ENCODE measurements at places on chromosomes 1 and 21.
A peak's percentile ranks its signal among the peaks of the same experiment; 100 is the strongest.

- DNase-seq: no peak
Observed at GRCh38 chr1:118244194-118244593, 59.2 kb upstream of the SPAG17 start.

- DNase-seq: peak; percentile 75
Observed at GRCh38 chr1:60281360-60281932, 207.9 kb upstream of the C1orf87 start.

DNA sequence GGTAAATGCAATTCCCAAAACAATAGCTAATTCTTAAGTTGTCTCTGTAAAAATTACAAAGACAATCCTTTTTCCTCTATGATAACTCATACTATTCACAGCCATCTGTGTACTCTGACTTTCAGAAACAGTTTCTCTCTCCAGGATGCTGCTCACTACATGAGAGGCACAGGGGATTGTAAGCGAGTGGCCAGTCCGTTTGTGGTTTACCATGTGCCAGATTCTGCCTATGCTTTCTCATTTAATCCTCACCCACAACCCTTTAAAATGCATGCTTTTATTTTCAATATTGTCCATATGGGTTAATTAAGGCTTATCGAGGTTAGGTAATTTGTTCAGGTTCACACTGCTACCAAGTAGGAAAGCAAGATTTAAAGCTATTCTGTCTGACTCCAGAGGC lies 23.0 kb downstream of the RGS1 start:
- no peak for DNase-seq

DNA sequence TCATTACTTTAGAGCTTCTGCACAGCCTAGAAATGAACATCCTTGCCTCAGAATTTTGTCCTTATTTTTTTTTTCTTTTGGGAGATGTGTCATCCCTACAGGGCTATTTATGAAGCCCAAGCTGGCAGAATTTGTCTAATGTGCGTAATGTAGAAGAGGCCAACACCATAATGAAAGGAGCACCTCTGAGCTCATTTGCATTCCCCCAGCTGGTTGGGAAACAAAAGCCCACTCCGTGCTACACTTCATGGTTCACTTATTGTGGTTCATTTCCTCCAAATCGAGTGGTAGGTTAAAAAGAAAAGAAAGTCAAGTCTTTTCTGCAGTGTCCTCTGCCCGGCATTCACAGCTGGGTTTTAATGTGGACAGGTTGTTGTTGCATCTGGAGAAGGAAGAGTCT lies 73.5 kb downstream of the KAZN start:
- DNase-seq: no peak

DNA sequence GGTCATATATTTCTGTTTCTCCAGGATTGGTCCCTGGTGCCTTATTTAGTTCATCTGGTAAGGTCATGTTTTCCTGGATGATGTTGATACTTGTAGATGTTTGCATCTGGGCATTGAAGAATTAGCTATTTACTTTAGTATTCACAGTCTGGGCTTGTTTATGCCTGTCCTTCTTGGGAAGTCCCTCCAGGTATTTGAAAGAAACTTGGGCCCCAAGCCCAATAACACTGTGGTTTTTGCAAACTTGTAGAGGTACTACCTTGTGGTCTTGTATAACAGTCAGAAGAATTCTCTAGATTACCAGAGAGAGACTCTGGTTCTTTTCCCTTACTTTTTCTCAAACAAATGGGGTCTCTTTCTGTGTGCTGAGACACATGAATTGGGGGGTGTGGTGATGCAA lies 251.4 kb upstream of the B3GALT2 start:
- DNase-seq: no peak

DNA sequence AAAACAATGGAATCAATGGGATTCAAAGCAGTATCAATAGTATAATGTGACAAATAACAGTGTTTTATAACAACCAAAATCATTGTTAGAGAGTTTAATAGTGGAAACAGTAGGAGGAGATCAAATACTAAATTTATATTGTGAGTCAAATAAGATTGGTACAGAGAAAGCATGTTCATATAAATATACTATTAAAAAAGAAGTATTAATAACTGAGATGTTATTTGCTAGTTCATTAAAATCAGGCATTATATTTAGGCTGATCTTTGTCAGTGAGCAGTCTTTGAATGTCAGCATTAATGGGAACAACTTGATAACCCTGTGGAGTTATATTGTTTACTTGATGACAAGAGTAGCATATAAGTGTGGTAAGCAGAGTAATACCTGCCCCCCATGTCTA lies 30.6 kb downstream of the PRKAA2 start:
- DNase-seq: no peak

DNA sequence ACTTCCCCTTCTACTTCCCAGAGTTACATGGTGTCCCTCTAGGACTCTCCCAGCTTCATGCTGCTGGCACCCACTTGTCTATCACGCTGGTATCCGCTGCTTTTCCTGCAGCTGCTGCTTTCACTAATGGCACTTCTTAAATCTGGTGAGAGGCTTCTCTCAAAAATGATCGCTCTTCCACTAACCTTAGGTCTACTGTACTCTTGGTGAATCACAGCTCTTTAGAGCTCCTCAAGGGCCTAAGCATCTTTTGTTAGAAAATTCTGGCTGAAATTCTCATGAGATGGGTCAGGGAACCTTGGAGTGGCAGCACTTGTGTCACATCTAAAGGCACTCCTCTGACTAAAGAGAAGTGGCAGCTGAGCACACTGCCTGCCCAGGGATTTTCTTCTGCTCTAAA lies 32.1 kb downstream of the ZMYND12 start:
- DNase-seq: no peak

- no peak for DNase-seq
Observed at GRCh38 chr21:41965461-41966013, 11.7 kb upstream of the C2CD2 start.

DNA sequence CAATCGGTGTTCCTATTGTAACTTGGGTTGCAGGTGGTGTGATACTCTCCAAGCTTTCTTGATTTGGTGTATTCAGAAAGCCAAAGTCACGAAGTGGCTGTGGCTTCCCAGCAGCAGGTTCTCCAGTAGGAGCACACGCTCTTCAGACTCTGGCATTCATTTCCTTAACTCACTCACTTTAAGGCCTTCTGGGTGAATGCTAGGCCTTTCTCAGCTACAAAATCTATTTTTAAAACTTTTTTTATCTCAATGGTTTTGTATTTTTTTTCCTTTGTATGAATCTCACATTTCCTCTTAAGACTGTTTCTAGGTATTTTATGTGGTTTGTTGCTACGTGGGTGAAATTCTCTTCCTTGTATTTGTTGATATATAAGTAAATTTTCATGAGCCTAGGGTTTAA lies 22.9 kb upstream of the PKN2 start:
- DNase-seq: no peak

DNA sequence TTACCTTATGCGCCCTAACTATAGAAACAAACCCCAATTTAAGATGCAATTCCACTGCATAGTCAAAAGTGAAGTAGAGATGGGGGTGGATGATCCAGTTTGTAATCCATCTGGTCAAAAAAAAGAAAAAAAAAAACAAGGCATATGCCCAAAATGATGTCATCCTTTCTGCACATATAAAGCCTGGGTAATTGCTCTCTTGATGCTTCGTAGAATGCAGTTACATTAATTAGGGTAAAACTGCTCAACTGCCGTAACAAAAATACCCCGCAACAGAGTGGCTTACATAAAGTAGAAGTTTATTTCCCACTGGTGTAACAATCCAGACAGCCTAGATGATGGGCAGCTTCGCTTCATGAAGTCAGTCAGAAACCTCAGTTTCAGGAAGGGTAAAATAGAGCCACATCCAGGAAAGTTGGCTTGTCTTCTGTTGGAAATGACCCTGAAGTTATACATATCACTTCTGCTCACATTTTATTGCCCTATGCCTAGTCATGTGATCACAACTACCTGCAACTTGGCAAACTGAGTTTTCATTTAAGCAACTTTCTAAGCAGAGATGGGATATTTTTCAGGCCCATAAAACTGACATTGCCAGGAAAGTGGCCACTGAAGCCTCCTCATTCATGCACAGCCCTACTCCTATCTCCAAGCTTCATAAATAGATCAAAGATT lies 221.7 kb downstream of the C1orf94 start:
- DNase-seq: no peak

- no peak for DNase-seq
Observed at GRCh38 chr1:201637282-201638079, 98.6 kb downstream of the NAV1 start.

DNA sequence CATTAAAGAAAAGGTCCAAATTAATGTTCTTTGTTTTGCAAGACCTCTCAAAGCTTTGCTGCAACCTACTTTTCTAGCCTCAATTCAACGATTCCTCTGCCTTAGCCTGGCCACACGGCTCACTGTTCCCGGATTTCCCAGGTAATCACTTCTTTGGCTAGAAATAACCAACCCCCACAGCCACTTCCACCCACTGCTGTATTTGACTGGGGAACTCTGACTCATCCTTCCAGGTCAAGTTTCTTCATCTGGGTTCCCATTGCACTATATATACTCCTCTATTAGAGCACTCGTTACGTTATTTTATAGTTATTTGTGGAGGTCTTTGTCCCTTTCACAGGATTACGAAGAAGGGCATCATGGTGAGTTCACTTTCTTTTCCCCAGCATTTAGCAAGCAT lies 185.9 kb downstream of the CACNA1E start:
- no peak for DNase-seq

- no peak for DNase-seq
Observed at GRCh38 chr1:23424293-23425192, at the start of gene TCEA3. TSS of gene TCEA3 (minus strand) at chr1:23424748. CDS start at chr1:23424633, 115 bp downstream.

DNA sequence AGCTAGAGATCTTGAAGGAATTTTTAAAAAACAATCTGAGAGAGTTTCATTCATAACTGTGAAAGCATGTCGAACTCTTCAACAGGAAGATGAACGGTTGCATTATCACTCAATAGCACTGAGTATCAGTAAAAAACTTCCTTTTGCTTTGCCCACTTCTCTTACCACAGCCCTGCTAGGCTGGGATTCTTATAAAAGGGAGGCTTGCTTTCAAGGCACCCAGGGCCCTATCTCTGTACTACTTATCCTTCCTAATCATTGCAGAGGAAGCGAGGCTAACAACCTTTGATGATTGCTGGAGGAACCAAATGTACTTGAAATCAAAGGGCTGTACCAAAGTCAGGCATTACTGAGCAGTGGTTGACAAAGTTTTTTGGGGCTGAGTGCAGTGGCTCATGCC lies 71.2 kb downstream of the SNRPE start:
- DNase-seq: no peak

- DNase-seq: no peak
Observed at GRCh38 chr1:181089676-181090544, 1.4 kb downstream of the IER5 start.

DNA sequence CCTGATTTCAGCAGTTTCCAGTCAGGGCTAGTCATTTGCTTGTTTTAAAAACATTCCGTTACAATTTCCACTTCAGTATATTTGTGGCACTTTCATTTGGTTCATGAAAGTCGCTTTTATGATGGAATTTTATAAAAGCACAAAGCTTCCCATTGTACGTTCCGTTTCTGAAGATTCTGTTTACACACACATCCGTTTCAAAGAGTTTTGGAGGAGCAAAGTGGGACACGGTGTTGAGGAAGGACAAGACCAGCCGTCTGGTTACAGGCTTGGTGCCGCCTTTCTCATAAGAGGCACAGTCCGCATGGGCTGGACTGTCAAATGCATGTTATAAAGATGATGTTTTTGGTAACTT lies 60.3 kb downstream of the FAAP20 start:
- no peak for DNase-seq

DNA sequence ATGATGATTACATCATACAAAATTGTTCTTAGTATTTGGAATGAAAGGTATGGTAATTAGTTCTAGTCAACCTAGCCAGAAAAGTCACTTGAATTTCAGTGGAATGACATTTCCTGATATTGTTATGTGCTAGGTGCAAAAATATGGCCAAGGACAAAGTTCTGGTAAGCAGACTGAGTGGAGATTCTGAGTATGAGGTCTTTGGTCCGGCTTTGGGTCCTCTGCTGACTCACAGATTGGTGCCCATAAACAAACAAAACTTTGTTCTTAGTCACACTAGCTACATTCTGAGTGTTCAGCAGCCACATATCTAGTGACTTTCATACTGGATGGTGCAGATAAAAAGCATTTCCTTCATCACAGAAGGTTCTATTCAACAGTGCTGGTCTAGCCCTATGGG lies 206.1 kb downstream of the ZNF648 start:
- DNase-seq: no peak

GRCh38 chr1:55604749-55605148 lies 389.6 kb upstream of the USP24 start:
- DNase-seq: no peak

DNA sequence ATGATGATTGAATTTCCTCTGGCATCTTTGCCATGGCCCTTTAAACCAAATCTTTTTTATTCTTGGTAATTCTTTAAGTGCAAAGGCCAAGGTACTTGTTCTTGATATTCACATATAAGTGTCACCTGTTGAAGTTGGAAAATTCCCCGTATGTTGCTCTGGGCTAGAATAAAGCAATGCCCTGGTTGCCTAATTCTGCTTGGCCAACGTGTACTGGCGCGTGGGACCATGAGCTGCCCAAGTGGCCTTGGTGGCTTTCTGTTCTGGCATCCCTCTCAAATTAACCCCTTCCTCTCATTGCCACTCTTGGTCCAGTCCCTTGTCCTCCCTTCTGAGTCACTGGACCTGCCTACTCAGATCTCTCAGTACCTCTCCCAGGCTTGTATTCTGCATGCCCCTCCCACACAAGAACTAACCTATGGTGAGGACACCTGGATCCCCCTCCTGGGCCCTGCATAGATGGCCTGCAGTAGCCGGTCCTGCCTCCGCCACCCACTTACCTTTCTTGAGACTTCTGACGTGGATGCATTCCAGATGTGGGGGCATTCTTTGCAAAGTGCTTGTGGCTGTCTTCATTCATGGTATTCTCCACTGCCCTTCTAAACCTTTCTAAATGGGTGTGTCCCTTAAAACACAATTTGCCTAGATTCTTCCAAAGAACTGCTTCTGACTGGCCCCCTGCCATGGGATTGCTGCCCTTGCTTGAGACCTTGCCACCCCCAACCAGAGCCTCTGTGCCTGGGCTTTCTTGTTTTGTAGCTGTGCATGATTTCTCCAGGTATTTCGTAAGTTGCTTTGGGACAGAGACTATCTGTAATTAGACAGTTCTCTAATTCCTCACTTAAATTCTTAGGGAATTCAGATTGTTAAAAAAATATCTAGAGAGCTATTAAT lies 152.4 kb downstream of the GALNT2 start:
- no peak for DNase-seq
